Stimulated activated CD4-positive, alpha-beta T cell treated with anti-CD3 and anti-CD28 coated beads, Interleukin-4, amount 100 ng/mL, for 48 hours (primary cell): ENCODE measurements at places on chromosomes 7 and 10.

DNA sequence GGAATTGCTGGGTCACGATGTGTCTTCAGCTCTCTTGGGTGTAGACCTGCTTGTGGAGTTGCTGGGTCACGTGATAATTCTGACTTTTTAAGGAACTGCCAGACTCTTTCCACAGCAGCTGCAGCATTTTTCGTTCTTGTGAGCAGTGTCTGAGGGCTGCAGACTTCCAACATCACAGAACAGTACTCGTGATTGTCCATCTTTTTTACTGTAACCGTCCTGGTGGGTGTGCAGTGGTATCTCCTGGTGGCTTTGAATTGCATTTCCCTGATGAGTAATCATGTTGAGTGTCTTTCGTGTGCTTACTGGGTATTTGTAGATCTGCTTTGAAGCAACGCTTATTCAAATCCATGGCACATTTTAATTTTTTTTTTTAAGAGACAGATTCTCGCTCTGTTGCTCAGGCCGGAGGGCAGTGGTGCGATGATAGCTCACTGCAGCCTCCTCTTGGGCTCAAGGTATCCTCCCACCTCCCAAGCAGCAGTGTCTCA, 22.7 kb downstream of the INPP5A start:
- DNase-seq = no peak

GRCh38 chr7:98366562-98366938, 34.3 kb downstream of the BAIAP2L1 start:
- no peak for DNase-seq

GRCh38 chr7:98479318-98479717, 78.4 kb upstream of the BAIAP2L1 start:
- DNase-seq = no peak

DNA sequence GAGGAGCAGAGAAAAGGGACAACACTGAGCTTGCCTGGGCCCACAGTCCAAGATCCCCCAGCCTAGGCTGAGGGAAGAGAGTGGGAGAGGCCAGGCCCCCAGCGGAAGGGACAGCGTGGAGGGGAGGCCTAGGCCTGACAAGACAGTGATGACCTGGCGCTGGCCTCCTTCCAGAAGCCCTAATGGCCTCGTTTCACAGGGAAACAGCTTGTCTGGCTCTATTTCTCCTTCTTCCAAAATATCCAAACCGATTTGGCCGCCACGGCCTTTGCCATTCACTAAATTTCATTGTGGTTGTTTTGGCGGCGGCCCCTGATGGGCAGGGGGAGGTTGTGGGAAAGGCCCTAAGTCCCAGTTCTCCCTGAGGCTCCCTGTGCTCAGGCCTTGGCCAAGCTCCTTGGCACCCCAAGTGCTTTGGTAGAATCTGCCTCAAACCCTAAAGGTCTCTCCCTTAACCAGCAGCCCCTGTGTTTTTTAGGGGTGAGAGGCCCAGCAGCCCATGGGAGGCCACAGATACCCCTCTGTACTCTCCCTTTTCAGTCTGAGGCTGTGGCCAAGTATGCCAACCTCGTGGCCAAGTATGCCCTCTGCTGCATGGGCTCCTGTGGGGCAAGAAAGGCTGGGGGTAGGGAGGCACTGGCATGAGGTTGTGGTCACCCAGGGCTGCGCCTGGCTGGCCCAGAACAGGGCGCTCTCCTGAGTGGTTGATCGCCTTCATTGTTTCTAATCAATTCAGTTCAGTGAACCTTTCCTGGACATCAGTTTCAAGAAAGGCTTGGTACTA, 37.3 kb downstream of the PAX2 start:
- DNase-seq = no peak

GRCh38 chr7:1536743-1537534, 6.4 kb downstream of the MAFK start:
- no peak for DNase-seq

DNA sequence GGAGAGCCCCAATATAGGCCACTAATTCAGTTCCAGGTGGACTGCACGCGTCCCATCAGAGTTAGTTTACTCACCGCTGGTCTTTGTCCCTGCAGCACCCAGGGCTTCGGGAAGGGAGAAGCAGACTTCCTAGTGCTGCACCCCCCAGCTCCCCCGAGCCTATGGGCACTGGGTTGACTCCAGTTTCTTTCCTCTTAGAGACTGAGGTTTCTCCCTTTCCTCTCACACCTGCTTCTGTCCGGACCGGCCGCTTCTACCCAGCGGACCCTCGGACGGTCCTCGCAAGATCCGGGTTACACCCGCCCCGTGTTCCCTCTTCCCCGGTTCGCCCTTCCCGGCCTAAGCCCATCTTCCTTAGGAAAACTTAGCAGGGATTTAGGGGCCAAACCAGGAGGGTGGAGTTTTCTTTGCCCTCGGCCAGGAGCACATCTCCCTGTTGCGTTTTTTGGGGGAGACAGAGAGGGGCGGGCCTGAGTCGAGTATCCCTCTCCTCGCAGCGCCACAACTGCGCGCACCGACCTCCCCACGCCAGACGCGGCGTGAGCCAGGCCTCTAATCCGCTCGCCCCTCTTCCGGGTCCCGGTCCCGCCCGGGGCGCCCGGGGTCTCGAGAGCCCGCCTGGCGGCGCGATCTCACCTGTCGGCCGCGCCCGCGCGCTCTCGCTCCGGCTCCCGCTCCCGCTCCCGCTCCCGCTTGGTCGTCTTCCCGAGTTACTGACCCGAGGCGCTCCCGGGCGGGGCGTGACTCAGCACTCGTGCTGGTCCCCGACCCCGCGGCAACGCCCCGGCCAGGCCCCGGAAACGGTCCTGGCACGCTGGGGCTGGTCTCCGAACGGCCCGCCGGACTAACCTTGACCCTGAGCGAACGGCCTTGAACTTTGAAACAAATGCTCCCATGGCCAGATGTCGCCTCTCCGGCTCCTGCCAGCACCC, at the start of gene AIFM2:
AIFM2 (minus strand) TSS at position 728 of the 932 bp plus-strand sequence. CDS start 8,741 bp downstream, outside the sequence.
- DNase-seq = peak; percentile 14

DNA sequence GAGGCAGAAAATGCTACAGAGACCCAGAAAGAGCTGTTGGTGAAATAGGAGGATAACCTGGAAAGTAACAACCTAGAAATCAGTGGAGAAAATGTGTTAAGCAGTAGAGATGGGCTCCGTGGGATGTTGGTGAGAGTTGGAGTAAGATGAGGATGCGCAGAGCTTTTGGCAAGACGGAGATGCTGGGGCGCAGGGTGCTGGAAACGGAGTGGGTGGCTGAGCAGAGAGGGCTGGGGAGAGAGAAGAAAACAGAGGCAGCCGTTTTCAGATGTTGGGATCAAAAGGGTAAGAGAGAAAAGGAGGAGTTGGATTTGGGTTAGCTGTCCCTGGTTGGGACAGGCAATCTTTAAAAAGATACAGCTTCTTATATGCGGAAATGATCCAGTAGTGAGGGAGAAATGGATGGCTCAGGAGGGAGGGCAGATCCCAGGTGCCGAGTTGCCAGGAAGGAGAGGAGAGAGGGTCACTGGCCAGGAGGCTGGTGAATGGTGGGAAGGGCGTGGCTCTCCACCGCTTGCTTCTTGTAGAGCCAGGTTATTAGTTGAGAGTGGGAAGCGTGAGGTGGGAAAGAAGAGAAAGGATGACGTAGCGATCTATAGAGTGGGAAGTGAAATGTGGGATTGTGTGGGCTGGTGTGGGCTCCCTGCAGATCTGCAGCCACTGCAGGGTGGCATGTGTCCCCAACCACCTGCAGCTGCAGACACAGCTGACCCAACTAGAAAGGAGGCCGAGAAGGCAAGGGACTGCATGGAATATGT, 182.2 kb upstream of the SVIL start:
- DNase-seq = no peak

- no peak for DNase-seq
These were observed 252.5 kb upstream of the VWC2 start for GRCh38 chr7:49520951-49521350.

DNA sequence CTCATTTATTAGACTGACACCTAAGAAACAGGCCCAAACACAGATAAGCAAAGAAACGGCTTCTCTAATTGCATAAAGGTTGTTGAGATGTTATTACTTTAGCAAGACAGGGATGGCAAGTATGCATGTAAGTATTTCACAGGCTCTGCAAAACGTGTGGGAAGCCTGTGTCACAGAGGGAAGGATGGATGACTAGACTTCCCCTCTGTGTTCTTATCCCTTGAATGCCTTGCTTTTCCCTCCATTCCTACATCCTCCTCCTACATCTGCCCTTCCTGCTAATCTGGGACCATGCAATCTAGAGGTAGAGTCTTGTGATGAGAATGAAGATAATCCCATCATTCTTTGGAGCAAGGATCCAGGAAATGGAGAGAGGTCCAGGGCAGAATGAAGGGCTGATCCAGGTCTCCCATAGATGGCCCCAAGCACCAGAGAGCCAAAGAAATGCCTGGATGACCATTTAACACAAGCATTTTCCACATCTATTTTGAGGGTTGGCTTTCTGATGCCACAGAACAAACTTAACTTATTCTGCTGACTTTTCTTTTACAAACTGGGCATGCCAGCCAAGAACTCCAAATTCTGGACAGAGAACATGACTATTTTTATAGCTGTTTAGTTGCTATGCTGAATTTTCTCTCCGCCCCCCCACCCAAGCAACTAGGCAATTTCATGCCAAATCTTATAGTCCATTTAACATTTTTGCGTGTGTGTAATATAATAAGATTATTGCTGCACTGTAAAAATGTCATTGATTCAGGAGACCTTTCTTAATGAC, 48.1 kb downstream of the NRP1 start:
- DNase-seq = no peak

GRCh38 chr10:108338146-108338545, 1173.6 kb upstream of the SORCS1 start:
- DNase-seq = no peak

- no peak for DNase-seq
These were observed 9.1 kb upstream of the STX1A start for GRCh38 chr7:73728551-73728950.

GRCh38 chr7:134850066-134850465, 70.6 kb downstream of the CALD1 start:
- no peak for DNase-seq

GRCh38 chr7:87506246-87507180, 31.0 kb upstream of the ABCB4 start:
- no peak for DNase-seq

- no peak for DNase-seq
These were observed 1013.1 kb downstream of the KCNMA1 start for GRCh38 chr10:76624470-76624869.

DNA sequence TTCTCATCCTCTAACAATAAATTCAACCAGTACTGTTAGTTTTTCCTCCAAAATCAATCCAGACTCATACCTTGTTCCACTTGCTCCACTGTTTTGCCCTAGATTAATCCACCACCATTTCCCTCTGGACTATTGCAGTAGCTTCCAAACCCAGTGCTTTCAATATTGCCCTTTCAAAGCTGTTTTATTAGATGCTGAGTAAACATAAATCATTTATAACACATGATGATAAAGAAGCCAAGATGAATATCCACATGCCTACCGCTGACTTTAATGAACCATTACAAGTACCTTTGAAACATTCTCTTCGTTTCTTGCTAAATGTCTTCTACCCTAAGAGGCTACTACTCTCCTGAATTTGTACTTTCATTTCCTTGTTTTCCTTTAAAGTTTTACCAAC, 174.2 kb upstream of the FAM171A1 start:
- no peak for DNase-seq

DNA sequence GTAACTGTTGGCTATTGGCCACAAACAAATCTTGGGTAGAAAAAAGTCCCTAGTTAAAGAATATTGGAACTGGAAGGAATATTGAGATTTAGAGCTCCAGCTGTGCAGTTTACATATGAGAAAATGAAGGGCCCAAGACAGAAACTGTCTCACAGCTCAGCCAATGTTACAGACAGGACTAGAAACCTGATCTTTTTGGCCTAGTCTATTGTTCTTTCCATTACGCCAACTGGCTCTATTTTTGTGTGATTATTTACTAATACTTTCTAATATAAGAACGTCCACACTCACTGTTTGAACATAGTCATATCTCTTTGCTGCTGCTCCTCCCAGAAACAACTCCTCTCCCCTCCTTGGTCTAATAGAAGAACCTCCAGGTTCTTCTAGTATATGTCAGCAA, 1.2 kb downstream of the WEE2 start:
- DNase-seq = no peak

DNA sequence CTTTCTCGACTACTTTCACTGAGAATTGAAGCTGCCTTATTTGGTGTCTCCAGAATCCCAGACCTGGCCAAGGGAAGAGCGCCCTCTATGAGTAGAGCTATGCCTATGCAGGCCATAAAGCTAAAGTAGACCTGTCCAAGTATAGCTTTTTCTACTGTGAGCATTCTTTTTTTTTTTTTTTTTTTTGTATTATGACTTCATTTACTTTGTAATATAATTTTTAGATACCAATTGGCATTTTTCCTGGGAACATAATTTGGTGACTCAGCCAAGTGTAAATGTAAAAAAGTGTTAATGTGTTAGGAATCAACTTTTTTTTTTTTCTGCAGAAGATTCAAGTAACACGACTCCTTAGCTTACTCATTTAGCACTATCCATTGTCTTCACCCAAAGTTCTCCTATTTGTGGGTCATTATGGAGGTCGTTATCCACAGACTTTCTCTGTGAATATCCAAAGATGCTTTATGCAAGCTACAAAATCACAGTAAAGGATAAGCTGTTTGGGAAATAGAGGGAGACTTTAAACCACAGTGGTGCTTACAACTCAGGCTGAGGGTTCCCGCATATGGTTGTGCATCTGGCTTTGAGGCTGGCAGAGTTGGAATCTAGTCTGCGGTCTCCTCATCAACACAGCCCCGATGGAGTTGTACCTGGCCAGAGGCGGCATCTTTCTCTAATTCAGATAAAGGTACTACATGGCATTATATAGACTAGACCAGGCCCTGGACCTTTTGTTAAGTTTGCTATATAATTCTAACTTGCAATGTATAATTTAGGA, 1040.2 kb upstream of the SORCS1 start:
- DNase-seq = no peak

DNA sequence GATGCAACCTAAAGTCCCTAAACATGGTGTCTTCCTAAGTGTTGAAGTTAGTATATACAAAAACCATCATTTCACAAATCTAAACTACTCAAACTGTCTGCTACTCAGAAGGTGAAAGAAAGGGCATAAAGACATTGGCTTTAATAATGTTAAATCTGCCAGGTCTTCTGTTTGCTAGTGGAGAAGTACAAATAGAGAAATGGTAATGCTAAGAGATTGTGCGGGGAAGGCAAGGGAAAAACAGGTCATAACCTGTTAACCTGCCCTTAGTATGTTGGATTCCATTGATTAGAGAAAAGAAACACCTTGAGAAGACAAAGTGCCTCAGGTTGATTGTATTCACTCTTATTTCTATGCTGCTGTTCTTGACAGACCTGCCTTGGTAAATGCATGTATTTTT, 80.3 kb downstream of the CALD1 start:
- no peak for DNase-seq

DNA sequence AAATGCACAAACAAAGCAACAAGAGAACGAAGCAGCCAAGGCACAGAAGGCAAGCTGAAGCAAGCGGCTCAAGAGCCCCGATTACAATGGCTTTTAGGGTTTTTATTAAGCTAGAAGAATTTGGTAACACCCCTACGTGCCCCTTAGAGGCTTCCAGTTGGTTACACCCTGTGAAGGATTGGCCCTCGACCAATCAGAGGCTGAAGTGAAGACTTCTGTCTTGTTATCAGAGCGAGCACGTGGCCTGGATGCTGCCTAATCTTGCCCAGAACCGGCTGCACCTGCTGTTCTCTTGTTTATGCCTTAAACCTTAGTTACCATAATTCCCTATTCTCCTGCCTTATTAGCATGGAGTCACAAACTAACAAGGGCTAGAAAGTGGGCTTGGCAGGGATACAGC, 21.4 kb downstream of the KCNK18 start:
- no peak for DNase-seq
